Aorta (tissue), 5 donors: ENCODE measurements at places on chromosomes 13 and 19.

GRCh38 chr13:78201411-78201810 lies 282.8 kb upstream of the EDNRB start:
- no peaks in the 10 kb centered on the region for H3K27me3 ChIP-seq
- H3K4me3 ChIP-seq = no peak overlapping the region
- no peaks in the 10 kb centered on the region for H3K36me3 ChIP-seq
- H3K27ac ChIP-seq = no peak overlapping the region
- H3K4me1 ChIP-seq = no peaks in the 10 kb centered on the region
- no peak for DNase-seq

DNA sequence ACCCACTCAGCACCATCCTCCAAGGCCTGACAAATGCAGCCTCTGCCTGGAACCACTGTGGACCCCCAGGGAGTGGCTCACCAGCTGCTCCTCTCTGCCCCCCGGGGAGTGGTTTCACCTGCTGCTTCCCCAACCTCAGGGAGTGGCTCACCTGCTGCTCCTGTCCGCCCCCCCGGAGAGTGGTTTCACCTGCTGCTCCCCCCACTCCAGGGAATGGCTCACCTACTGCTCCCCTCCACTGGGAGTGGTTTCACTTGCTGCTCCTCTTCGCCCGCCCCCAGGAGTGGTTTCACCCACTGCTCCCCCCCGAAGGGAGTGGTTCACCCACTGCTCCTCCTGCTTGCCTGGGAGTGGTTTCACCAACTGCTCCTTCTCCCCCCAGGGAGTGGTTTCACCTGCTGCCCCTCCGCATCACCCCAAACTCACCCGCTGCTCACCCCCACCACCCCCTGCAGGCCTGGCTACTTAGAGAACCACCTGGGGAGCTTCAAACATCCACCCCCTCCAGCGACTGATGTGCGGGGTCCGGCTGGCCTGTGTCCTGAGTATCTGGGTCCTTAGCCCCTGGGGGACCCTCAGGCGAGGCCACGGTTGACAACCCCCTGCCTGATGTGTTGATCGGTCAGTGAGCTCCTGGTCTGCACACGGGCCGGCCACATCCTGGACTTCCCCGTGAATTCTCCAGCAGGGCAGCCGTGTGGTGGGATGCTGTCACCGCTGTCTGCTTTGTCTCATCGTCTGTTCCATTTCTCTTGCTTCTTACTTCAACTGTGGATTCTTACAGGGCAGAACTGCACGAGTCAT lies 14.6 kb upstream of the TMEM255B start:
- no peaks in the 10 kb centered on the region for H3K36me3 ChIP-seq
- peak; percentile 45 for DNase-seq
- H3K27ac ChIP-seq = no peak overlapping the region
- H3K4me3 ChIP-seq = no peak overlapping the region
- no peaks in the 10 kb centered on the region for H3K4me1 ChIP-seq
- no peaks in the 10 kb centered on the region for H3K27me3 ChIP-seq

GRCh38 chr19:28999724-29000433 lies 213.1 kb downstream of the UQCRFS1 start:
- no peaks in the 10 kb centered on the region for H3K4me1 ChIP-seq
- no peaks in the 10 kb centered on the region for H3K36me3 ChIP-seq
- no peak for DNase-seq
- no peaks in the 10 kb centered on the region for H3K27me3 ChIP-seq
- H3K27ac ChIP-seq = no peak overlapping the region

DNA sequence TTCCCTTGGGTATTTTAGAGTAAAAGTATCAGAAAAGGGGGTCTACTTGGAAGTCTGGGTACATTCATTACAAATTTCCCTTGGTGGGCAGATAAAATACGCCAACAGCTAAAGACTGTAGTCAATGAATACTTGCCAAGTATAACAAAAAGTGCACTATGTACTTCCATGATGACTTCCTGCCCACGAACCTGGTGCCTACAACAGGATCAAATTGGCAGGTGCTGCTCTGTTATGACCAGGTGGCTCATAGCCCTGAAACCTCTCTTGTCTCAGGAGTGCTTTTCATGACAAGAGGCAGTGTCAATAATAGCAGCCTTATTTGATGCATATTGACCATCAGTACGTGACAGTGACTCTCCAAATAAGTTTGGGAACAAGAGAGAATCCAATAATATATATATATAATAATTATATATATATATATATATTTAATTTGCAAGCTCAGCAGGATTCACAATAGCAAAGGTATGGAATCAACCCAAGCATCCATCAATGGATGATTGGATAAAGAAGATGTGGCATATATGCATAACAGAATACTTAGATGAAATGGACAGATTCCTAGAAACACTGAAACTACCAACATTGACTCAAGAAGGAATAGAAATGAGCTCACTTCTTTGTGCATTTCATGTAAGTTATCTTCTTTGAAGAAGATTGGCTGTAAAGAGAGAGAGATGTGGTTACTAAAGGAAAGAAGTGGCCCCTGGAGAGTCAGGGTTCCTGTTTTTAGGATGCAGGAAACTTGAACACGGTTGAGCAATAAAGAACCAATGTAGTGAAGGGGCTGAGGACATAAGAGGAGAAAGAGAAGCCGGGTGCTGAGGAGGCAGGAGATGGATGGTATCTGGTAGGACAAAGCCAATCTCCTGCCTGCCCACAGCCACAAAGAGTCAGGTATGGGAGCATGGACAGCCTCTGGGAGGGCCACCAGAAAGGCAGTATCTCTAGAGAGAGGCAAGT lies 52.0 kb upstream of the GTF2F2 start:
- H3K27me3 ChIP-seq = no peaks in the 10 kb centered on the region
- no peaks in the 10 kb centered on the region for H3K4me1 ChIP-seq
- H3K4me3 ChIP-seq = no peak overlapping the region

DNA sequence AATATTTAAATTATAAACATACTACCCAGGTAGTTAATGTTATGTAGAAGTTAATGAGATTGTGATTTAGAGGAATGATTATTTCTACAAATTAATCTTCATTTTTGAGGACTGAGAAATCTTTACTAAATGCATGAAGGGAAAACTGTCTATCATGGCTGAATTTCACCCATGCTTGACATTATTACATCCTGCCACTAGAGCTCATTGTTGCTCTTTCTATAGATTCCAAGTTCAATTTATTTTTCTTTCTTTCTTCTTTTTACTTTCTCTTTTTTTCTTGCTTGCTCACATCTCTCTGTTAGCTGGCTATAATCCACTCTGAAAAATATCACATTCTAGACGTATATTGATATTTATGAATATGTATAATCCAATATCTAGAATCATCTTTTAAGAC lies 505.0 kb upstream of the KLHL1 start:
- H3K4me3 ChIP-seq = no peak overlapping the region
- H3K4me1 ChIP-seq = no peaks in the 10 kb centered on the region
- H3K36me3 ChIP-seq = no peaks in the 10 kb centered on the region
